Cardiac muscle cell (in vitro differentiated cells and primary cell): ENCODE measurements at places on chromosomes 16 and 17. TPM values are rescaled to one million over a fixed set of nuclear protein-coding genes. Genes with fewer than 3 reads are reported as not detected.

VMO1 gene
- 0.78 and 2.2 TPM in 2 replicates for total RNA-seq

GRCh38 chr17:9324864-9325263 lies 250.8 kb downstream of the STX8 start:
- no peaks in the 10 kb centered on the region for H3K4me1 ChIP-seq
- DNase-seq, result peak; percentile 30
- H3K27me3 ChIP-seq, result no peaks in the 10 kb centered on the region
- H3K4me3 ChIP-seq, result no peak overlapping the region

DNA sequence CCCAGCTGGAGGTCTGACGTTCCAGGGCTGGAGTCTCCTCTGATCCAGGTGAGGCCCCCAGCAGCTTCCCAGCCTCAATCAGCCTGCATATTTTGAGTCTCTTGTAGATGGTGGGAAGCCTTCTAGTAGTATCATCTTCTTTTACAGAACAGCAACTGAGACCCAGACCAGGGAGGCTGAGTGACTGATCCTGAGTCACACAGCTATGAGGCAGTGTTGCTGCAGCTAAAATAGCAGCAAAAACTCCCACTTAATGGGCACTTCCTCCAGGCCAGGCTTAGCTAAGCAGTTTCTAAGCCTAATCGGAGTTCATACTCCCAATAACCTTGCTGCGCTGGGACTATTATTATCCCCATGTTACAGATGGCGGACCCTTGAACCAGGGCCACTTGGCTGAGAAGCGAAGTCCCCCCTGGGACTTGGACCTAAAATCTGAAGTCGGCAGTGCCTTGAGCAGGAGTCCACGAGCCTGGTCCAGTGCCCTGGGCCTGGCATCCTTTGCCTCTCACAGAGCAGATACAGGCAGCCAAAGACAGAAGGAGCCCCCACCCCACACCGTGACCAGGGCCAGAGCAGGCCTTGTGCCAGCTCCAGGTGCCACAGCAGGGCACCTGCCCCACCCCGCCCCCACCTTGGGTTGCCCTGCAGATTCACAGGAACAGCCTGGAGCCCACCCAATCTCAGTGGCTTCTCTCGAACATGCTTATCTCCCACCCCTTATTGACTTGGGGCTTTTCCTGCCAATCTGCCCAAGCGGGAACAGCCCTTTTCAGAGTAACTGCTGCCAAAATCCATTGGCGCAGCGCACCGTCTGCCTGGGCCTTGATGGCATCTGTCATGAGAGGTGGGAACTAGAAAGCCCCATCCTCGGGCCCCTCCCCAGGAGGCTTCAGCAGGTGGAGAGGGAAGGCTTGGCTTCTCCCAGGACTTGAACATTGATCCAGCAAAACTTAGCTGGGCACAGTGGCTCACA lies 65.1 kb downstream of the SOCS1 start:
- no peak overlapping the region for H3K4me3 ChIP-seq
- H3K36me3 ChIP-seq, result no peaks in the 10 kb centered on the region
- no peak for DNase-seq
- H3K27ac ChIP-seq, result no peak overlapping the region
- H3K27me3 ChIP-seq, result no peaks in the 10 kb centered on the region
- peaks cover 4% of the 10 kb centered on the region for H3K4me1 ChIP-seq

DNA sequence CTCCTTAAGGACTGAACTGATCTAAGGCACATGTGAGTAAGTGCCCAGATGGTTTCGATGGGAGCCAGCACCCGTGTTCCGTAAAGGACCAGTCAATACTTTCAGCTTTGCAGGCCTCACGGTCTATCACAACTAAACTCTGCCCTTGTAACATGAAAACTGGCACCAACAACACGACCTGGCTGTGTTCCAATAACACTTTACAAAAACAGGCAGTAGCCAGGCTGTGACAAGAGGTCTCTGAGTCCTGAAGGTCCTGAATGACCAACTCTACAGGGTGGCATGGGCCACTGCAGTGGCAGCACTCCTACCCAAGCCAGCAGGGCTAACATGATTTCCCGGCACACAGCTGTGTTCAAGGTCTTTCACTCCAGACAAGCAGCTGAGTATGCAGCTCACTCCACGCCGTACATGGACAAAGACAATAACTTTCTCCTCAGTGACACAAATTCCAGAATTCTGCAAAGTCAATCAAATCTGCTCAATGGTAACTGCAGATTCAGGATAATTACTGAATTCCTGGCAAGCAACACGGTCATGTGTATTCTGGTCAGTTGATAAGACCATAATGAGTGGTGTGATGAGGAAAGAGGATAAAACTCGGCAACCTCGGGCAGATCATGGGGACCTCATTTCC lies 15.3 kb downstream of the NPLOC4 start:
- H3K4me1 ChIP-seq, result no peaks in the 10 kb centered on the region
- H3K4me3 ChIP-seq, result no peak overlapping the region
- H3K36me3 ChIP-seq, result peaks cover 40% of the 10 kb centered on the region
- H3K27ac ChIP-seq, result no peak overlapping the region
